ENCODE measurements at places on chromosomes 4 and X.
A peak's percentile ranks its signal among the peaks of the same experiment; 100 is the strongest.

DNA sequence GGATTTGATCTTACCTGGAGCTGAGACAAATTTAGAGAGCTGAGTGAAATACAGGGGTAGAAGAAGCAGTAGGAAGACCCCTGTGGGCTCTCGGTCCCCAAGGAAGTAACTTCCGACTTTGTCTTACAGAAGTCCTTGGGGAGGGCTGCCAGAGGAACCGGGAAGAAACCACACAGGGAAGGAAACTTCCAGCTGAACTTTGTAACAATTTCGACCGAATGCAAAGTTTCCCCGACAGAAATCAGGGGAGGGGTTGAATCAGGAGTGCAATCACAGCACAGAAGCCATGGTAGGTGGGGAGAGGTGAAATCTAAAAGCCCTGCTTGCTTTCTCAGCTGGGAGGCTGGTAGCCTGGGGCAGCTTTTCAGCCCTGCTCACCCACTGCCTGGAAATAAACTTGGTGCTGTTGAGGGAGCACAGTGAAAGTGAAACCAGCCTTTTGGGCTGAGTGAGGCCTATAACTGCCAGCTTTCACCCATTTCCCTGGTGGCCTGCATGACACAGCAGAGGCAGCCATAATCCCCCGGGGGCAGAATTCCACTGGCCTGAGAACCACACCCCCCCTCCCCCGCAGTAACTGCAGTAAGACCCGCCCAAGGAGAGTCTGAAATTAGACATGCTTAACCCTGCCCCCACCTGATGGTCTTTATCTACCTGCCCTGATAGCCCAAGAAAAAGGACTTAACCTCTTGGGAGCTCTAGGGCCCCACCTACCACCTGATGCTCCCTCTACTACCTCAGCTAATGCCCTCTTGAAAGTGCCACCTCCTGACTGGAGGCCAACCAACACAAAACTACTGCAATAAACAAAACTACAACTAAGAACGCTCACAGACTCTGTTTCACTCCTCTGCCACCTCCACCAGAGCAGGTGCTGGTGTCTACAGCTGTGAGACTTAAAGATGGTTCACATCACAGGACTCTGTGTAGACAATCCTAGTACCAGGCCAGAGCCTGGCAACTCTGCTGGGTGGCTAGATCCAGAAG lies 248.2 kb downstream of the PARM1 start:
- no peak for DNase-seq

DNA sequence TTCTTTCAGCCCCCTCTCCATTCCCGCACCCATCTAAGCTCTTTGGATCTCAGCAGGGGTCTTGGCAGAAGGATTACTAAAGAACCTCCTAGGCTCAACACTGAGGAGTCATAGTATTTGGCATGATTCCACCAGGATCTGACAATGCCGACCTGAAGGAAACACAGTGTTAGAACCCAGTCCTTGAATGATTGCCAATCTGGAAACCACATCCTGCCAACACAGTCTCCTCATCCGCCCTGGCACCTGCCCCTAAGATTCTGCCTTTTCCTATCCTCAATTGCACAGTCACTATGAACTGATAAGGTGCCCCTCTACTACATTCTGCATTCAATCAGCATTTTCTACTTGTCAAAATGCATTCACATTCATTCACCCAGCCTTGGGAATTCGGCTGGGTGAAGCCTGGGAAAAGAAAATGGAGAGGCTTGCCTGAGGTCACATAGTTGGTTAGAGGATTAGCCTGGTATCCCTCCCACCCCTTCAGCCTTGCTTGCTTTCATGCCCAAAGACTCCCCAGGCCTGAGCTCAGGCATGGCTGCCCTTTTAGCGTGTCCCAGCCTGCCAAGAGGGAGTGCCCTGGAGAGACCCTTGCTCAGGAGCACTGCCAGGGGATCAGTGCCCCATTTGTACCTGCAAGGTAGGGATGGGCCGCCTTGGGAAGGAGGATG lies 2.2 kb upstream of the CLDN2 start:
- no peak for DNase-seq

DNA sequence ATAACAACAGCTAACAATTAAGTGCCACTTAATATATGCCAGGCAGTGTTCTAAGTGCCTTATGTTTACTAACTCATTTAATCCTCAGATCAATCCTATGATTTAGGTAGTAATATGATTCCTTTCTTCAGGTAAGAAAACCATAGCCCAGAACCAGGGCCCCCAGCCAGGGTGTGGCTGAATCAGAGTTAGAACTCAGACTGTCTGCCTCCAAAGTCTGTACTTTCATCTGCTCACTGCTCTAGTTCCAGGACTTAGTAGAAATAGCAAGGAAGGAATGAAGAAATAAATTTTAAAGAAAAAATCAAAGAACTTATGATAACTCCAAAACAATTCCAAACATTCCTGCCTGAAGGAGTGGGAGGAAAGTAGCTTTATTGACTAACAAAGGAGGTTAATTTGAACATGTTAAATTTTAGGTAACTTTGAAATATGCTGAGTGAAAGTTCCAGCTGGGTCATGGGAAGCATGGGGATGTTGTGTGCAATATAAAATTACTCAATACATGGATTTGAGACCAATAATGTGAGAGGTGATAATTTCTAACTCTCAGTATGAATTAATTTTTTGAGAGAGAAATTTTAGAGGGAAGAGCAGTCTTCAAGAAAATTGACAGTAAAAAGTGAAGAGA lies 8.8 kb upstream of the ADH1C start:
- DNase-seq: no peak

DNA sequence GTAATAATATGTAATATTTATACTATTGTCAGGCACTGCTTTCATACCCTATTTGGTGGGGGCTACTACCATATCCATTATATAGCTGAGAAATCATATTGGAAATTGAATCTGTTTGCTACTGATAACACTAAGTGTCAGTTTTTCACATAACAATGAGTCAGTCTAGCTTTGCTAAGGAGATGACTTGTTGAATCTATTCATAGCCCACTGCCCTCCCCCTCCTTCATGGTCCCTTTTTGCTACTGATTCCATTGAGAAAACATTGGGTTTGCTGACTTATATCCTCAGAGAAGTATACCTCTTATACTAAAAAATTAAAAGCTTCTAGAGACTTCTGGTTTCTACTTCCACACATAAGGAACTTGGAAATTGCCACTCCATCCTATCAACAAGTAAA lies 1898.4 kb downstream of the STIM2 start:
- no peak for DNase-seq

DNA sequence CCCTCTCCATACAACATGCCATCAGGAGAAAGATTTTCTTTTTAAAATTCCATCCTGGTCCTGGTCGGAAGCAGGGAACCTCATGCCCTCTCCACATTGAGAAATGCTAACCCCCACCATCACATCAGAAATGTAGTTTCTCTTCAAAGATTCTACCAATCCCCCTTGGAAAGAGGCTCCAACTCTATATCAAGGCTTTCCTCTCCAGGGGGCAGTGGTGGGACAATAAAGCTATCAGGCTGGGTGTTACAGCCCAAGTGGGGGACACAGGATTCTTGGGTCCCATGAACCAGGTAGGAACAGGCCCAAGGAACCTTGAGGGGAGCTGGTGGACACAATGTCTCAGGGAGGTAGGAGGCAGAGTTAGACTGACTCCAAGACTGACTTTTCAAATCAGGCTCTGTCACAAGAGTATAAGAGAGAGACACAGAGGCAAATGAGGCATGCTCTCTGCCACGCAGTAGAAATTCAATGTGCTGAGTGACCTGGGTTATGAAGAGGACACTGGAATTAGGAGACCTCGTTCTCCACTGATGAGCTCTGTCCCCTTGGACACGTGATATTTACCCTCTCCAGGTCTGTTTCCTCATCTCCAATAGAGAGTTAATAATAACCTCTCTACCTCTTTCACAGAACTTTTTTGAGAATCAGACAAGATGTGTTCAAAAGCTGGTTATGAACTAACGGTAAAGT lies 4.5 kb downstream of the GJB1 start:
- no peak for DNase-seq

GRCh38 chr4:79338148-79338547 lies 12.3 kb upstream of the NAA11 start:
- DNase-seq: no peak

DNA sequence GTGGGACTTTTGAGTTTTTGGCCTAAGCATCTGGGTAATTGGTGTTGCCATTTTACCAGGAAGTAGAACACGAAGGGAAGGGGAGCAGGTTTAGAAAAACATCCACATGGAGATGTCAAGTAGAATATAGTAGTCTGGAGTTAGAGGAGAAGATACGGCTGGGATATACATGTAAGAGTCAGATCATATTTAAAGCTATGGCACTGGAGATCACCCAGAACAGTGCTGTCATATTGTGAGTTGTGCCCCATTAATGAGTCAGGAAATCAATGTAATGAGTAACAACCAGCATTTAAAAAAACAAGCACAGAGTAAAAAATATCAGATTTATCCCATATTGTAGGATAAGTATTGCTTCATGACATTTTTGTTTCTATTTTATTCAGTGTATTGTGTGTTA lies 4.2 kb downstream of the GSTCD start:
- DNase-seq: no peak

GRCh38 chrX:44344194-44344593 lies 722 bp upstream of the EFHC2 start:
- DNase-seq: peak; percentile 25

DNA sequence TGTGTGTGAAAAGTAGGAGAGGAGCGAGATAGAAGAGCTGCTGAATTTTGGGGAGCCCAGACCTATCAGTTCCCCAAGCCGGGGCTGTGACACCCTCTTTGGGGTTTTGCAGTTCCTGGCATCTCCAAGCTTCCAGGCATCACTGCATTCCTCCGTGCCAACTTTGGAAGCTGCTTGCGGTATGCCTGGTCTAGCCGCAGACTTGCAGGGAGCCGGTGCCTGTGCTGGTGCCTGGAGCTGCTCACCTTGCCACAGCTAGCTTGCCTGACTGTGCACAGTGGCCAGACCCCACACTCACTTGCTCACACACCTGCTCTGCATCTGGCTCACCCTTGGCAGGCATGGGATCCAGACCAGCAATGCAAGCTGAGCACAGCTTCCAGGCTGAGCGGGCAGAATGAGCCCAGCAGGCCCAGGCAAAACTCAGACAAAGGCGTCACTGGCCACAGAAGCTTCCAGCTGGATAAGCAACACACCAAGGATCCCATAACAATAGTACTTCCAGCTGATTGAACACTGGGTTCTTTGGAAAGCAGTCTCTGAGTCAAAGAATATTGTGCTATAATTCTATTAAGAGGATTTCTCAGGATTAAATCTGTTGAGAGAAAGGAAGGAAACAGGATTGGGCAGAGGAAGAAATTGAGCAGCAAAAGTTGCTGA lies 390.9 kb downstream of the TEX13C start:
- no peak for DNase-seq

- no peak for DNase-seq
These were observed 185.6 kb upstream of the S100G start for GRCh38 chrX:16464369-16464768.

DNA sequence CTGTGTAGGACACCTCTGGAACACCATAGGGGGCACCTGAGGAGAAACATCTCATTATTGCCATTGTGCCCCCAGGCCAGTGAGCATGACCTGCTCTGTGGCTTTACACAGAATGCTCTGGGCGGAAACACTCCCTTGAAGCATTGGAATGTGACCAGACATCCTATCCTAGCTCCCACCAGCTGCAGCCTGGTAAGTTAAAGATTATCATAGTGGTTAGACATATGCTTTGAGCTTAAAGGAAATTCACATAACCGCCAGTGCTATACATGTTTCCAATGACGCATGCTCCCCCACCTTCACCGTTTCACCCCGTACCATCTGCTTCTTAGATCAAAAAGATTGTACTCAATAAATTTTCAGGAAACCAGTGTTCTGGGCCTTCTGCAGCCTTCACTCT lies 217.7 kb upstream of the CENPE start:
- DNase-seq: no peak

- no peak for DNase-seq
These were observed 482.4 kb downstream of the C4orf33 start for GRCh38 chr4:129578336-129578735.

- DNase-seq: no peak
These were observed 16.6 kb downstream of the TRIML2 start for GRCh38 chr4:188092824-188093223.

DNA sequence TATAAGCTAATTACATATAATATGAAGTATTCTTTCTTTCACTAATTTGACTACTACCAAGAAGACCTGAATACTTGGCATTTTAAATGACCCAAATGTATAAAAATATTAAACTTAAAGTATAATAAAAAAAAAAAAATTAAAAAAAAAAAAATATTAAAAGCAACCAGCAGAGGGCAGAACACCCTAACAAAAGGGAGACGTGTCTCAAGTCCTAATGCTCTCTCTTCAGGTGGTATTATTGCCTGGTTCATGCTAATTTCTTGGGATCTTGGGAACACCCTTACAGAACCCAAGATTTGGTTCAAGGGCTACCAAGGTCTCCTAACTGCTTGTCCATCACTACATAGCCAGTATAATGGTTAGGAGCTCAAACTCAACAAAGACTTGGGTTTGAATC lies 754.8 kb downstream of the RAB28 start:
- no peak for DNase-seq

DNA sequence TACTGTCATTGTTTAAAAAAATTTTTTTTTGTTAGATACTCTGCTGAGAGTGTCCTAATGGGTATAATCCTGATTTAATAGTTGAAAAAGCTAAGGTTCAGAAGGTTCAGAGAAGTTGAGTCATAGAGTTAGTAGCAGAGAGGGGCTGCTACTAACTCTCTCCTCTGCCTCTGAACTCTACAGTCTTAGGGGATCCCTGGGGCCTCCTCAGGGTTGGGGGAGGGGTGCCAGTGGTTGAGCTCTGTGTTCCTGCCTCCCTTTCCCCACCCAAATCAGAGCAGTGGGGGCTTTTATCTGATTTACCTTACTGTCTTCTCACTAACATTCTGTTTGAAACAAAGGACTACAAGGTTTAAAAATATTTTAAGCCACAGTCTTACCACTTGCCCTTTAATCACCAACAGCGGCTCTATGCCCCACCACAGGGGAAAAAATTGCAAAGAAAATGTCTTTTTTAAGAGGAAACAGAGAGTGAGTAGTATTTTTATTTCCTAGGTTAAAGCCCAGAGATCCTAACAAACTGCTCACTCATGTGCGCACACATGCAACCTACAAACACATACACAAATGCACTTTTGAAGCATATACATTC lies 102.2 kb upstream of the ATP6AP2 start:
- DNase-seq: no peak

DNA sequence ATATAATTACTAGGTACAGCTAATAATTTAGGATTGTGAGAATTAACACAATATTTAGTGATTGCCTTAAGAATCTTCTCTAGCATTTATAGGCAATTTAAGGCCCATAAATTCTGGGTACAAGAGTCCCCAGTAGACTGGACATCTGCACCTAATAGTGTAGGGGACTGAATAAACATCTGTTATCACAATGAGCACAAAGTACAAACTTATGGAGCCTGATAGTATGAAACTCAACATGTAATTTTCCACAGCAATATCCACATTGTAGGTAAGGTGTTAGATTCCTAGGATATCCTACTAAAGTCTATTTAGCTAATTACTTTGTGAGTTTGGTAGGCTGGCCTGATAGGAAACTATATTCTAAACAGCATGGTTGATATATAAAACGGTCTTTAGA lies 178.3 kb downstream of the FAM13A start:
- DNase-seq: no peak

GRCh38 chrX:38661103-38661441 lies 99.7 kb downstream of the TSPAN7 start:
- no peak for DNase-seq

- no peak for DNase-seq
These were observed 37.5 kb downstream of the AFAP1 start for GRCh38 chr4:7902101-7902553.

- DNase-seq: no peak
These were observed 398.2 kb upstream of the SPANXN1 start for GRCh38 chrX:144849141-144849540.

GRCh38 chr4:149781150-149781549 lies 34.5 kb downstream of the IQCM start:
- DNase-seq: no peak
